ENCODE measurements at places on chromosomes 2 and 18. TPM values are rescaled to one million over a fixed set of nuclear protein-coding genes. Genes with fewer than 3 reads are reported as not detected.

The ACTG2 gene
- total RNA-seq, result 0.89 TPM

The TMEM37 gene
- total RNA-seq, result 2.3 TPM

The STON1 gene
- total RNA-seq, result 1.4 TPM

GRCh38 chr2:19667085-19667484 lies 234.7 kb downstream of the TTC32 start:
- no peaks in the 10 kb centered on the region for H3K27me3 ChIP-seq
- DNase-seq, result peak; percentile 41
- H3K4me1 ChIP-seq, result peaks cover 6% of the 10 kb centered on the region
- no peaks in the 10 kb centered on the region for H3K36me3 ChIP-seq

- H3K4me3 ChIP-seq, result no peak overlapping the region
- 0 out of 2 replicates have a peak, but pooled peaks cover 6% of the 10 kb centered on the region for H3K27me3 ChIP-seq
- H3K27ac ChIP-seq, result no peak overlapping the region
- H3K4me1 ChIP-seq, result no peaks in the 10 kb centered on the region
- DNase-seq, result peak; percentile 27
These were observed 34.1 kb upstream of the GNAL start for GRCh38 chr18:11654736-11655605.

DNA sequence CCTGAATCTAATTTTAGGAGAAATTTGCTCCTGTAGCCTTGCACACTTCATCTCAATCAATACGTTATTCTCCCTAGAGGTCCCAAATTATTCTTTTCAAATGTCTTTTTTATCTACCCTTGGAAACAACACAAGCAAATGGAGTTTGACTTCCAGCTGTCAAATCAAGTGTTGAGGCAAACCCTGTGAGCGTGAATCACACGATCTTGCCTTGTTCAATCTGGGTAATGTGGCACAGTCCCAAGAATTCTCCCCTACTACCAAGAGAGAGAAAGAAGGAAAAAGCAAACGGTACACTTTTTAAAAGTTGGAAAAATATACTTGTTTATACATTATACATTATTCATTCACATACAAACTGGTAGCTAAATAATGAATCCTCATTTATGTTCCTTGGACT lies 2035.3 kb upstream of the CELF4 start:
- DNase-seq, result no peak
- no peaks in the 10 kb centered on the region for H3K4me1 ChIP-seq
- no peaks in the 10 kb centered on the region for H3K36me3 ChIP-seq
- H3K27me3 ChIP-seq, result no peaks in the 10 kb centered on the region

- peaks cover 15% of the 10 kb centered on the region for H3K4me1 ChIP-seq
- H3K36me3 ChIP-seq, result no peaks in the 10 kb centered on the region
- H3K4me3 ChIP-seq, result no peak overlapping the region
- no peak for DNase-seq
- no peak overlapping the region for H3K27ac ChIP-seq
These were observed 45.0 kb upstream of the CREB1 start for GRCh38 chr2:207484444-207485391.

- peaks cover 4% of the 10 kb centered on the region for H3K27me3 ChIP-seq
- no peaks in the 10 kb centered on the region for H3K4me1 ChIP-seq
- DNase-seq, result no peak
- no peak overlapping the region for H3K4me3 ChIP-seq
These were observed 48.9 kb downstream of the MEP1B start for GRCh38 chr18:32238635-32239268.

All from HCT116 (cell line).